ENCODE measurements at places on chromosomes 4 and X. TPM values are rescaled to one million over a fixed set of nuclear protein-coding genes. Genes with fewer than 3 reads are reported as not detected.
A peak's percentile ranks its signal among the peaks of the same experiment; 100 is the strongest.

GRCh38 chr4:152304220-152304619 is 231.7 kb downstream of the FBXW7 start:
- DNase-seq, result no peak

- no peak for DNase-seq
Observed at GRCh38 chr4:170698334-170698733, 608.6 kb upstream of the AADAT start.

DNA sequence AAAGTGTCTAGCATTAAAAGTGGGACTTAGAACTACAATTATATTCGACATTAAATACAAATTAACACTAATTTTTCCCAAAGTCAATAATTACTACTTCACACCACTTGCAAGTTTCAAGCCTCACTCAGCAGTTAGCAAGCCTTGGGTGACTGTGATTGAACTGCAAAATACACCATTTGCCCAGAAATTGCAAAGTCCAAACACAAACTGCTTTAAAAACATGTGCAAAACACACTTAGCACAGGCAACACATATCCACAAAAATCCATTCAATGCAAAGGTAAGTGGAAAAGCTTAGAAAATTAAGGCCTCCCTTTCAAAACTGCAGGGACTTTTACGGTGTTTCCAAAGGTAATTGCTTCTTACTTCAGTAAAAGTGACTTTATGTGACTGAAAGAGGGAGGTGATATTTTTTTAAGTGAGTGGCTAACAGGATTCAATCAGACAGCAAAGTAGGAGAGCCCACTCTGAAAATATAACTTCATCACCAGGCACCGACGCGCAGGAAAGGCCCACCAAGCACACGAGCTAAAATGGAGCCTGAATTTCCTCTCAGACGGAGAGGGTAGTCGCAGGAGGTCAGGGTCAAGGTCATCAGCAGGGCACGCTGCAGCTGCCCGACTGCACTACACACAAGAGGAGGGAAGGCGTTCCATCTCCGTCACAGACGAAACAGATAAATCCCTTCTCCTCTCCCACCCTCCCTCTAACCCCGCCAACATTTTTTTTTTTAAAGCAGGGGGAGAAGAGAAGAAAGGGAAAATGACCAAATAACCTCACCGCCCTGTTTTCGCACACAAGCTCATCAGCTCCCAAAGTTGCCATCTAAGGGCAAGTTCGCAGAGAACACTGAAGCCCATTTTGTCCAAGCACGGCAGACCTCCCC is 3.1 kb downstream of the ZNF827 start:
- DNase-seq, result peak; percentile 18

GRCh38 chrX:133402830-133403625 is 12.3 kb downstream of the GPC4 start:
- DNase-seq, result no peak

DNA sequence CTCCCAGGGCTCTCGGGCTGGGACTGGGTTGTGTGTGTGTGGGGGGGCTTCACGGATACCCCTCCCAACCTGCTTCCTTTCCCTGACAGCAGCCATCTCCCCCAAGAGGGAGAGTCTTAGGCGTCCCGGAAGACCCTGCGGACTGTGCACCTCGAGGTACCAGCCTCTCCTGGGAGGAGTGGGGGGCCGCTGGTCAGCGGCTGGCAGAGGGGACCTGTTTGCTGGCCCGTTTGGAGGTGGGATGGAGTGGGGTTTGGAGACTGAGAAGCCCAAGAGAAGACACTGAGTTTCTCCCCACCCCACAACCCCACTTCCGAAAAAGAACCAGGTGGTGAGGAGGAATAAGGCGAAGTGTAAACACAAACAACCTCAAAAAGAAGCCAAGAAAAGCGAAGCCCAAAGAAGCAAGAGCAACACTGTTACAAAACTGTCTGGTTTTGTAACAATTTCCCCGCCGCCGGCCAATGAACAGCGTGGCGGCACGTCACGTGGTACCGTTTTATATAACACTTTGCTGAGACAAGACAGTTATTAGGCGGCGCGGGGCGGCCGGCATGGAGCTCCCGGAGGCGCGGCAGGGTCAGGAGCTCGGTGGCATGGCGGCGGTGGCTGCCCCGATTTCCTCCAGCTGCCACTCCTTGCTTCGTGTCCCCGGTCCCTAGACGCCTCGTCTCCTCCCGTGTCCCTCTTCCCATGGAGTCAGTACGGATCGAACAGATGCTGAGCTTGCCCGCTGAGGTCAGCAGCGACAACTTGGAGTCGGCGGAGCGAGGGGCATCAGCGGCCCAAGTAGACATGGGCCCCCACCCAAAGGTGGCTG is at the start of gene LONRF3:
Gene LONRF3 (plus strand): TSS at position 531 of the 820 bp plus-strand sequence. CDS start 163 bp downstream, at position 694.
- DNase-seq, result peak; percentile 92

DNA sequence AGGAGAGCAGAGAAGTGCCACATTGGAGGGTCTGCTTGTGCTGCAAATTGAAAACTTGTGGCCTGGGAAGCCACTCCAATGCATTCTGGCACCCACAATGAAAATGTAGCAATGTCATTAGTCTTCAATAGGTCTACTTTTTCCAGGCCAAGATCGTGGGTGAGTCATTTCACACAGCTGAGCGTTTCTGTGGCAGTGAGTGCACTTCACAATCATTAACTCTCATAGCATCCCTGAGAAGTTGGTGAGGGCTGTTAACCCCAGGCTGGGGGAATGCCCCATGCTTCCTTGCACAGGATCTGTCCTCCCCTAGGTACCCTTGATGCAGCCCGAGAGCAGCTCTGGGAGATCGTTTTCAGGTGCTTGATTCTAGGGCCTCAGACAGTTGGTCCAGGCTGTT is 196.8 kb upstream of the ATP6AP2 start:
- DNase-seq, result peak; percentile 27

- DNase-seq, result no peak
Observed at GRCh38 chr4:114040319-114041116, 61.1 kb upstream of the ARSJ start.

DNA sequence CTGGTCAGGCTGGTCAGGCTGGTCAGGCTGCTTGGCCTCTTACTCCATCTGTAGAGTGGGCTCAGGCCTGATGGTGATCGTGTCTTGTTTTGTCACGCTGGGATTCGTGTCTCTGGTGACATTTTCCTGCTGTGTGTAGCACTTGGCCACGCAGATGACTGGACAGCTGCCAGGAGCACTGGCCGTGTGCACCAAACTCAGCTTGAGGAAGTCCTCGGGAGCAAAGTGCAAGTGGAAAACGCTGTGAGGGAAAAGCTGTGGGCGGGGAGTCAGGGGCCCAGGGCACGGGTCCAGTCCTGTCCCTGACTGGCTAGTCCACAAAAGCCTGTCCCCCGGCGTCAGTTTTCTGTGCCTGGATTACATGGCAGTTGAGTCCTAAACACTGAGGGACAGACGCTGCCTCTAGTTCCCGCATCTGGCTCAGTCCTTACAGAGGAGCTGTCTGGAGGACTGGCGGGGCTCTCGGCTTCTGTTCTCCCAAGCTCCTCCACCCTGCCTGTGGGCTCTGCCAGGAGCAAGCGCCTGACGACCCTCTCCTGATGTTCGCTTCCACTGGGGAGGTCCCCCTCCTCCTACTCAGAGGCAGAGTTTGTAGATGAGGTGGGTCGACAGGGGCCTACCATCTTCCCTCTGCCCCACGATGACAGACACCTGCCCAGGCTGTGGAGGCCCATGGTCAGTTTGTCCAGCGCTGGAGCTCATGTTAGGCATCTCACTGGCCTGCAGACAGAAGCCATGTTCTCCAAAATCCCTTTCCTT is 35.9 kb upstream of the GRPEL1 start:
- DNase-seq, result peak; percentile 52

DNA sequence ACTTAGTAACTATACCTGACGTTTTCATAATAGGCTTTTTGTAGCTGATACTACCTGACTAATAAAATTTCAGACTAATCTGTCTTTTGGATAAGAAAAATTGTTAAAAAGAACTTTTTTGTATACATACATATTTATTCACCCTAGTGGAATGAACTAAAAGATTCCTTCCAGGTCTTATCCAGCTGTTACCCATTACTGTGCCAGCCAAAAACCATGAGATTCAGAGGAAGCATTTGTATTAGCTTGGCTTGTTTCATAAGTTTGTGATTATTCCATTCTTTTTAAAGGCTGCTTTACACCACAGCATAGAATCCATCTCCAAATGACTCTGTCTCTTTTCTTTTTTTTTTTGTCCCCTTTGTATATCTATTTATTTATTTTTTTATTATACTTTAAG is 149.4 kb downstream of the FAT4 start:
- no peak for DNase-seq

GRCh38 chr4:1403177-1403583 is 3.1 kb downstream of the NKX1-1 start:
- DNase-seq, result peak; percentile 82

DNA sequence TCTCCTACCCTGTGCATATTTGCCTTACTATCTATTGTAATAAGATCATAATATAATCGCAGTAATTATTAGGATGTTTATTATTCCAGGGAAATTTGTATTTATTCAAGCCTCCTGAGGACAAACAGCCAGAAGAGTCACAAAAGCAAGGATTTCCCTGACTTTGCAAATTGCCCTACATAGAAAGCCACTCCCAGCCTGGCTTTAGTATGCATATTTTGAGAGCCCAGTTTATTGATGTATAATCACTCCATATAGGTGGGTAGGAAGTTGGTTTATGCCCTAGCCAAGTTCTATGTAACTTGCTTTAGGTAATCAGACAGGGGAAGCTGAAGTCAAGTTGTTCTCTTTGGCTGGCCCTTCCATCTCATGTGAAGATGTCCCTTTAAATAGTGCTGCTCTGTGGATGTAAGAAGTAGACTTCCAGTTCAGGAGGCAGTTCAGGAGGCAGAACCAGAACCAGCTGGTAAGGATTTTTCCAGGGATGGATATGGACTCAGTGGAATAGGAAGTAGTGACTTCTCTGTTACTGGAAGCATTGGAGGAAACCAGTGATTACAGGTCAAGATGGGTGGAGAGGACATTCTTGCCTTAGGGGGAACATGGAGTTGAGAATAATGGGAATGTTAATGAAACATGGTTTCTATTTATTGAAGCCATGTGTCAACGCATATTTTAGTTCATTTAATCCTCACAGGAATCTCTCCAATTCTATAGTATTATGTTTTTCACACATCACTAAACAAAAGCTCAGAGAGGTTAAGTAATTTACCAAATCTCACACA is 70.5 kb upstream of the KIT start:
- DNase-seq, result no peak

DNA sequence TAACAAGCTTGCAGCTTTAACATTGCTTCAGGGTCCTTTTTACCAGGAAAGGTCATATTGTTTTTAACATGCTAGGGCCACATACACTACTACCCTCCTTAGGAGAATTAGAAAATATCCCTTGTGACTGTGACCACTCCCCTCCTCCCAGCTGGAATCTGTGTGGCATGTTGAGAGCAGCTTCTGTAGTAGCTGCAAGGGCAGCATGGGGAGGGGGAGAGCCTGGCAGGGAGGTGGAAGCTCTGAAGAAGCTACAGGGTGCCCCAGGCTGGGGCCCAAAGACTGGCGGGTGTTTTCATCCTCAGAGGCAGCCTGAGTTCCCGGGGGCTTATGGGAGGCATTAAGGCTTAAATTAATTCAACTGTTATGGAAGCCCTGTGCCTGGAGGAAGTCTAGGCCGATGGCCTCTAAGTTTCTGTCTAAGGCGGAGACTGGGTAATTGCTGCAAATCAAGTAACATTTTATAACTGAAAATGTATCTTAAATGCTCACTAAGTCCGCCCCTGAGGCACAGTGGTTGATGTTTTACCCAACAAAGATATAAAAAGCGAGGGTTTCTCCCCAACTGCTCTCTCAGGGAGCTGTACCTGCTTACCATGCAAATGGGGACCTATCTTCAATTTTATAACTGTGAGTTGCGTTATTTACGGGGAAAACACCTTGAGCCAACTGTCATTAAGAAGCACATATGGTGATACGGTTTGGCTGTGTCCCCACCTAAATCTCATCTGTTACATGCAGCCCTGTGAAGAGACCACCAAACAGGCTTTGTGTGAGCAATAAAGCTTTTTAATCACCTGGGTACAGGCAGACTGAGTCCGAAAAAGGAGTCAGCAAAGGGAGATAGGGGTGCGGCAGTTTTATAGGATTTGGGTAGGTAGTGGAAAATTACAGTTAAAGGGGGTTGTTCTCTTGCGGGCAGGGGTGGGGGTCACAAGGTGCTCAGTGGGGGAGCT is 37.4 kb upstream of the STS start:
- no peak for DNase-seq

- no peak for DNase-seq
Observed at GRCh38 chr4:10312568-10312967, 144.7 kb downstream of the ZNF518B start.

DNA sequence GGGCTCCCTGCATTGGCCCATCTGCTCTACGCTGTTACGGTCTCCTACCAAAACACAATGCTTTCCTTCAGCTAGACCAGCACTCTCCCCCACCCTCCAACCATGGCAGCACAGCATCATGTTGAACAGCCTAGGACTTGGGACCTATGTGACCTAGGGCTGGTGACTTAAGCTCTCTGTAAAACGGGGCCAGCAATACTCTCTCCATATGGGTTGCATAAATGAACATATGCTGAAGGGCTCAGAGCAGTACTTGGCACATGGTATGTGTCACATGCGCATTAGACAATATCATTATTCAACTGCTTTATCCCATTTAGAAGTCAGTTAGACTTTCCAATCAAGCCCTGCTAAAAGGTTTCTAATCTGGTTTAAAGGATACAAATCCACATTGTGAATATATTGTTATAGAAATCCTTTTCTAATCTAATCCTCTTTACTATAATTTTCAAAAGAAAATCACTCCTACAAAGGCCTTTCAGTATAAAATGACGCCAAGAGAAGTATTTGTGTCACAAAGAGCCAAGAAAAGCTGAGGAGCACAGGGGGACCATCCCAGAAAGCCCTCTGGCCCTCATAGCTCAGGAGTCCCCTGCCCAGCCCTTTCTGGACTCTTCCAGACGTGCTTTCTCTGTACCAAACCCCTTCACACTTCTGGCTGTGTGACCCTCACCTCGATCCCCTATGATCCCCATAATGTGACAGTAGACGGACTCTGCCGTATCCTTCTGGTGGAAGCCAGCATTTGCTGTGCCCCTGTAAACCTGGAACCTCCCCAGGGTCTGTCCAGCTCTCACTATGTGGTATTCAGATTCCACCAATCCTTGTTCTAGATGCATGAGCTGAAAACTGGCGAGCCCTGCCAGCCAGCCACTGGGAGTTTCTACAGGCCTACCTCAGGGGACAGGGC is 42.3 kb downstream of the NSG1 start:
- no peak for DNase-seq

DNA sequence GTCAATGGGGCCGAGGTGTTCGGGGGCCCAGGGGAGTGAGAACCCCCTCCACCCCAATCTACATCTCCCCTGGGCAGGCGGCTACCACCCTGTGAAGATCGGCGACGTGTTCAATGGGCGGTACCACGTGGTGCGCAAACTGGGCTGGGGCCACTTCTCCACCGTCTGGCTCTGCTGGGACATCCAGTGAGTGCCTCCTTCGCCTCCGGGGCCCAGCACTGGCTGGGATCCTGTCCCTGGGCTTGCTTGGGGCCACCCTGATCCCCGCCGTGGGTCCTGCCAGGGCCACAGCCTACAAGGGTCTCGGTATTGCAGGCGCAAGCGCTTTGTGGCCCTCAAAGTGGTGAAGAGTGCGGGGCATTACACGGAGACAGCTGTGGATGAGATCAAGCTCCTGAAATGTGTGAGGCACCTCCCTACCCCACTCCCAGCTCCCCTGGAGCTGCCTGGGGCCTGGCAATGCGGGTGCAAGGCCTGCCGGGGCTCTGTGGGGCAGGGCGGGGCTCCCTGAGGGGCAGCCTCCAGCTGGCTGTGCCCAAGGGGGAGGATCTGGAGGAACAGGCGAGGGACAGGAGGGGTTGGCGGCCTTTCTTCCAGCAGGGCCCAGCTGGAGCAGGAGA is 697 bp downstream of the SRPK3 start:
- DNase-seq, result no peak

XPNPEP2 gene
- total RNA-seq, result 1.3 TPM

VCX3B gene
- total RNA-seq, result not detected

SLITRK4 gene
- total RNA-seq, result 0.63 TPM

SSX2 gene
- total RNA-seq, result not detected

HSD17B13 gene
- 16.7 TPM for total RNA-seq

GRPEL1 gene
- 17.8 TPM for total RNA-seq
